Right lobe of liver (tissue), 6 donors: ENCODE measurements at places on chromosomes 12 and 14. TPM values are rescaled to one million over a fixed set of nuclear protein-coding genes. Genes with fewer than 3 reads are reported as not detected.

DNA sequence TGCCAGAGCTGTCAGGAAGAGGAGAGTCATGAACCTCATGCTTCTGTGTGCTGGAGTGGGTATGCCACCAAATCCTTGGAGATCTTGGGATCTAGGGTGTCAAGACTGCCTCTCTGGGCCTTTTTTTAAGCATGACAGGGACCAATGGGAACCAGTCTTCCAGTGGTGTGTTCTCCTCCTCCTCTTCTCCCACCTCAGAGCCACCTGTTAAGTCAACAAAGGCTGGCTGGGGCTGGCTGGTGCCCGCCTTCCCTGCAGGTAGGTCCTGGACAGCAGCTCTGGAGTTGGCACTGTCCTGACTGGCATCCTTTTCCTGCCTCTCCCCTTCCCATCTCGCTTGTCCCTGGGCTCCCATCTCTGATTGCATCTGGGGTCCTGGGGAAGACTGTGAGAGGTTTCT lies at the start of gene DCD:
DCD (minus strand) TSS at position 101 of the 400 bp plus-strand sequence; CDS start at position 39, 62 bp downstream.
- no peak for DNase-seq

GRCh38 chr14:95255013-95255412 lies 64.7 kb downstream of the CLMN start:
- DNase-seq = no peak

GRCh38 chr12:28486521-28486920 lies 296.3 kb downstream of the CCDC91 start:
- DNase-seq = no peak

GRCh38 chr12:9243999-9244649 lies 35.9 kb upstream of the PZP start:
- no peak for DNase-seq

DNA sequence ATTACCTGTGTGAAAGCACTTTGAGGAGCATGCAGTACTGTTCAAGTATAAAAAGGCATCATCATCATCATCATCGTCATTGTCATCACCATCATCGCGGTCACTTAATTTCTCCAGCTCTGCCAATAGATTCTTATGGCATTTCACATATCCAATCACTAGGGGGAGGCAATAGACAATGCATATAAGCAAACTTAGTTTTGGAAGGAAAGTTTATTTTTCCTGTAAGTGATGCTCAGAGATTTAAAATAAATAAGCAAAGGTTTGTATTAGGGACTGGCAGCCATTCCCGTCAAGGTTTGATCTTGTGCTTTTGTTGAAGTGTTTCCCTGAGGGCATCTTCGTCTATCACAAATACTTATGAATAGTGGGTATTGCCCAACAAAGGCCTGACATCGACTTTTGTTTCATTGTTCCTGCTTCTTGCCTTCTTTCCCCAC lies 127.4 kb downstream of the KTN1 start:
- DNase-seq = no peak

- no peak for DNase-seq
Observed at GRCh38 chr12:49367381-49368239, at the start of gene SPATS2. Gene SPATS2 (plus strand): TSS chr12:49367462. CDS start chr12:49461013, 93,551 bp downstream.

DNA sequence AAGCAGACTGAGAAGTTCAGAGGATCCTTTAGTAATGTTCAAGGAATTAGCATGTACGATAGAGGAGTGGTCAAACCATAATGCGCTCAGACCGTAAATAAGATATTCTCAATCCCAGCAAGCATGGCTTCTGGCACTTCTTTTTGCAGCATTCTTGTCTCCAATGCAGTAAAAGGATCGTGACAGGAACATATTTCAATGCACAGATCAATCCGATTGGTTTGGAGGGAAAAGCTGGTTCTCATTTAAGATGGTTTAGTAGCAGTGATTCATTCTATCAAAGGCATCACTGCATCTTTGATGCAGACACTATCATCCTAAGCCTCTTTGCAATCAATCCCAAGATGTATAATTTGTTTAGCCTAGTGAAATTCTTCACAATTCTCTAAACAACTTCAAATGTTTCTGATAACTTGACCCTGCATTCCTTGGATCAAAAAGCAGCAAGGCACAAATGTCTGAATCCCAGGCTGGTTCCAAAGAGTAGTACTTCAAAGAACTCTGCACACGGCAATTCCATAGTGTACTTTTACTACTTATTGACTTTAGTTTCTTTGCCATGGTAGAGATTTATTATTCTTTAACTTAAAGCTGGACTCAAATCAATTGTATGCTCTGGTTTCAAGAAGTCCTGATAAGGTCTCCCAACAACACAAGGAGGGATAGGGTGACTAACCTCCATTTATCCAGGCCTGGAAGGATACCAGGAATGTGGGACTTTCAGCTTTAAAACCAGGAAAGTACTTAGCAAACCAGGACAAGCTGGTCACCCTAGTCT lies 96.8 kb upstream of the MDM1 start:
- no peak for DNase-seq

DNA sequence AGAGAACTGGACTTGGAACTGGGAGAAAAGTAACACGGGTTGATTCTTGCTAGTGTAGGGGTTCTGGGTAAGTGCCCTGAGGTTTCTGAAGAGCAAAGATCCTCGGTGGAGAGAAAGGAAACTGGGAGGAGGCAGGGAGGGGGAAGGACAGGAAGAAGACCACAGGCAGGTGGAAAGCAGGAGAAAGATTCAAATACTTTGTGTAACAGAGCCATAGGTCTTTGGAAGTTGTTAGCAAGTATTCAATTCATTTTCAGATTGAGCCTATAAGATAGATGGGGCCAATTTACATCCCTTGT lies 1.3 kb downstream of the PNP start:
- no peak for DNase-seq

DNA sequence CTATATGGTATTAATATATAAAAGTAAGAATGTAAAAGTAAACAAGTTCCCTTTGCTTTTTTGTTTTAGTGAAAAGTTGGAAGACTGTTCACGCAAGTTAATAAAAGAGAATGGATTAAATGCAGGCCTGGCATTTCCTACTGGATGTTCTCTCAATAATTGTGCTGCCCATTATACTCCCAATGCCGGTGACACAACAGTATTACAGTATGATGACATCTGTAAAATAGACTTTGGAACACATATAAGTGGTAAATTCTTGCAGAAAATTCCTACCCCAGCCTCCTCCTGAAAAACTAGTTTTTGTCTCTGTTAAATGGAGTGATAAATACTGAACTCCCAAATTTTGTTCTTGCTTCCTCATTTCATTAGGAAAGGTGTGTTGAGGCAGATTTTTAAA lies 20.9 kb downstream of the METAP2 start:
- DNase-seq = no peak

Gene GALNT4
- 3.9 TPM for total RNA-seq

Gene B4GALNT3
- total RNA-seq = 0.66 TPM
